NCI-H2081 treated with DMSO at 0.1 percent for 48 hours (cell line): ENCODE measurements at places on chromosomes 5 and 9.

GRCh38 chr5:59207401-59207800 lies 624.5 kb downstream of the RAB3C start:
- no peak for DNase-seq

DNA sequence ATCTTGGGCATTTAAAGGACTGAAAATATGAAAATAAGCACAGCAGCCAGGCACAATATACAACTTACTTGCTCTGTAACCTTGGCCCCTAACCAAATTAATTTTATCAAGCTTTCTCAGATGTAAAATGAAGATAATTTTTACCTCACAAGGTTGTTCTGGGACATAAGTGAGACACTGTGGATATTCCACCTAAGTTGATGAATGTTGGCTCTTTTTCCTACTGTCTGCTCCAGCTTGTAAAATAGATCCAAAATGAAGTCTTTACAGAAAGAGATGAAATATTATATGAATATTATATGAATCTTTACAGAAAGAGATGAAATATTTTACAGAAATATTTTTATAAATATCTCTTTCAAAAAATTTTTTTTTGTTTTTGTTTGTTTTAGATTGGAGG lies 270.1 kb downstream of the DNAH5 start:
- no peak for DNase-seq

DNA sequence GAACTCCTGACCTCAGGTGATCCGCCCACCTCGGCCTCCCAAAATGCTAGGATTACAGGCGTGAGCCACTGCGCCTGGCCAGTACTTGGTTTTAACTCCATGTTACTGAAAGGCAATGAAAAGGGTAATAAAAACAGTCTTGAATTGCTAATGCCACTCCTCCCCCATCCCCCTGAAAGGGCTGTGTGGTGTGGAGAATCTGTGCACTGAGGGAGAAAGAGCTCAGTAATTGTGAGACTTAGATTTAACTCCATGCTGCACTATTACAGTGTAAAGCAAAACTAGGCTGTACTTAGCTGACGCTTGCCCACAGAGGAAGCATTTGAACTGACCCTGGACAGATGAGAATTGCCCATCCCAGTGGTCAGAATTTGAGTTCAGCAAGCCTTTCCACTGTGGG lies 1662.4 kb upstream of the ACO1 start:
- DNase-seq = no peak

DNA sequence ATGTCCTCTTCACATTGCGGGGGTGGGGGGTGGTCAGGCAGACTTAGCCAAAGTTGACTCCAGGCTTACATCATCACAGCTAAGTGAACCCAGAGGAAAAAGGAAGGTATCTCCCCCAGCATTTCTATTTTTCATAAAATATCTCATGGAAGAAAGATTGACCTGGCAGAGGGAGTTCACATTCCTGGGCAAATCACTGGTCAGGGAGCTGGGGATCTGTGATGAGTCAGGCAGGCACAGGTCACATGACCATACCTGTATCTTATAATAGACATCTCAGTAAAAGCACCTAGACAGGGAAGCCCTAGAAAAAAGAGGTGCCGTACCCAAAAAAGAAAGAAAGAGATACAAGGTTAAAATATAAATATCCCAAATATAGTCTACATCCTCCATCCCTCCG lies 57.3 kb upstream of the WWC1 start:
- no peak for DNase-seq

DNA sequence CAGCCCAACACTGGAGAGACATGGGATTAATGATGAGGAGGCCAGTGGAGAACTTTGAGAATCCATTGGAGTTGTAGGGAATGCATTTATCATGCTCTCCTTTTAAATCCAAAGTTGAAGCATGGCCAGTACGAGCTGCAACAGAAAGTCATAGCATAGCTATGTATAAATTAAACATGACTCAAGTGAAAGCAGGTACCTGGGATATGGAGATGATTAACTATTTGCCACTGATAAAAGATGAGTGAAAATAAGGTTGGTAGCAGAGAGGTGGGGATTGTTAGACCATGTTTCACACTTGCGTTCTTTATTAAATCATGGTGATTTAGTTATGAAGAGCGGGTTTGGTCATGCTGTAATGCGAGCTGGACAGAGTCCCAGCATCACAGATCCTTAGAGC lies 189.6 kb downstream of the ARHGEF28 start:
- DNase-seq = no peak

DNA sequence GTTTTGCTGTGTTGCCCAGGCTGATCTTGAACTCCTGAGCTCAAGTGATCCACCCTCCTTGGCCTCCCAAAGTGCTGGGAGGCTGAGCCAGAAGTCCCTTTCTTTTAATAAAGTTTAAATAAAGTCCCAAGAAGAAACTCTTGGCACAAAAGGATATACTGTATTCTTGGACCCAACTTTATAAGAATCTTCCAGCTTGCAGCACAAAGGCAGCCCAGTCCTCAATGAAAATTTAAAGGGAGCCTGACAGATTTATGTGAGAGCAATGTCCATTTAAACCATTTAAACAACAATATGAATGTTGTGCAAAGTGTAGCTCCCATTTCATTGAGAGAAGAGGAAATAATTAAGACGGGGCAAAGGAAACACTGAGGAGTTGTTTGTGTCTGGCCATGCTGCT lies 217.0 kb downstream of the DOCK8 start:
- DNase-seq = no peak

DNA sequence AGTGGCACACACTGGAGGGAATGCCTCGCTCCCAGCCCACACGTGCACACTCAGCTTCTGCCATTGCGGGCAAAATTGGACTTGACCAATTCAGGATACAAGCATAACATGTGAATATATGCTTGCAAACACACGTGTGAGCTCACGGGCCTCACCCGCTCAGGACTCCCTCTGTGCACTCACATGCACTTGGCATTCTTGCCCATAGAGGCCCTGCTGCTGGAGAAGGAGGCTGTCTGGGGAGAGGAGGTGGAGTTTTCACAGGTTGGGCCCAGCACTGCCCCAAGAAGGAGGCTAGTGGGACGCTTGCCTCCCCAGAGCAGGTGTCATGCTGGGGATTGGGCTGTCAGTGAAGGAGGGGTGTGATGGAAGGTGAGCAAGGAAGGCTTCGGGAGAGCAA lies 1.7 kb downstream of the MYMK start:
- no peak for DNase-seq

GRCh38 chr5:154944716-154945115 lies 3.8 kb downstream of the MRPL22 start:
- no peak for DNase-seq

DNA sequence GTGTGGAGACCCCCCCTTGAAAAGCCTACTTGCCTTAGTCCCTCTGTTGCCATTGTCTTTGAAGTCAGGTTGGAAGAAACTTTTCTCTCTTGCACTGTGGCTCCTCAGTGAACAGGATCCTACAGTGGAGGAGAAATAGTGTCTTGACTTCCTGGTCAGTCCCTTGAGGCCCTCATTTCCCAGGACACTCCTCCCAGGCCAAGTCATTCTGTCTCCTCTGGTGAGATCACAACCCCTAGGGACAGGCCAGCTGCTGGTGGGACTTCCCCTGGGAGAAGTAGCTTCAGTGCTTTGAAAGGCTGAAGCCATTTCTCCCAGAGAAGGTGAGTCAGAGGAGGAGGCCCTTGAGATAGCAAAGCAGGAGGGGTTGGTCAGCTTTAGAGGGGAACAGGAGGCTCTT lies 10.1 kb upstream of the GRIA1 start:
- no peak for DNase-seq

DNA sequence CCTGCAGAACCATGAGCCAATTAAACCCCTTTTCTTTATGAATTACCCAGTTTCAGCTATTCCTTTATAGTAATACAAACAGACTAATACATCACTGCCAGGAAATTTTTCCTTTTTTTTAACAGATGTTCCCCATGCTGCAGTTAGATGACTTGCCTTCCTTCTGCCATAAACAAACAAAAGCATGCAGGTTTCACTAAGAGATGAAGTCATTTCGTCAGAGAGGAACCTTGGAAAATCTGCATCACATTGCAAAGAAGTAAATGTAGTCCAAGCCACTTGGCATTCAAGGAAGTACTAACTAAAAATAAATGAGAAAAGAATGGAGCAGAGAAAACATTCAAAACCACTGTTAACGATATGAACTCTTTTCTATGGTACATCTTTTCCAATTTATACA lies 194.1 kb upstream of the EFNA5 start:
- DNase-seq = no peak

DNA sequence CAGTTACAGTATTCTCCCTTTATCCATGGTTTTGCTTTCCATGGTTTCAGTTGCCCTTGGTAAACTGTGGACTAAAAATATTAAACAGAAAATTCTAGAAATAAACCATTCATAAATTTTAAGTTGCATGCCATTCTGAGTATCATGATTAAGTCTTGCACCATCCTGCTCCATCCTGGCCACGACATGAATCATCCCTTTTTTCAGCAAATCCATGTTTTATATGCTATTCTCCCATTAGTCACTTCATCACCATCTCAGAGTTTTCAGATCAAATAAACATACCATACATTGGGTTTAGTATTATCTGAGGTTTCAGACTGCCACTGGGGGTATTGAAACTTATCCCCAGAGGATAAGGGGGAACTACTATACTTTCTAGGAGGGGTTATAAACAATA lies 234.4 kb upstream of the ATP10B start:
- no peak for DNase-seq

GRCh38 chr5:44927115-44927733 lies 118.5 kb downstream of the MRPS30 start:
- DNase-seq = no peak

DNA sequence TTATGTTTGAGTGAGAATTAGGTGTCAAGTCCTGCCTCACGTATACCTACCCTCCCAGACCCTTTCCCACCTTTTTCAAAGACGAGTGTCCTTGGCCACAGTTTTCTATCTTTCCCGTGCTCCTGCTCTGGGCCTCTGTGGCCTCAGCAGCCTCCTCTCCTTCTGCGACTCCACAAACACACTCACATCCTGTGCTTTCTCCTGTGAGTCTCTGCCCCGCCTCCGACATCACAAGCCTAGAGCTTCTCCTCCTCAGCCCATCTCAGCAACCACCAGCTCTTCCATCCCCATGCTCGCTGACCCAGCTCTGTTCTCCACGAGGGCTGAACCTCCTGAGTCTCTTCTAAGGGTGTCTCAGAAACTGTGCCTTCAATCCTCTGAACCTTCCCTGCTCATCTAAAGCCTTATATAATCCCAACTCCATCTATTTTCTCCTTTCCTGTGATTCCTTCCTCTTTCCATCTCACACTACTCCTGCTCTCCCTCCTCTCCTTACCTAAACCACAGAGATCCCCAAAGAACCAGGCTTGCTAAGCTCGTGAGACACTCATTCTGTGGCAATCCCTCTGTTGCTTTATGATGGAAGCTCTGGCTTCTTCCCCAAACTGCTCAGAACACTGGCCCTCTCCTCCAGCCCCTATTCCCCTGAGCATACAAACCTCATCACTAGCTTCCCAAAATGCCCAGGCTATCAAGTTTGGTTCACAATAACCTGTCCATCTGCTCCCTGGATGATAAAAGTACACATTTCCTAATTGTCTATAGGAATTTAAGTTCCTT lies 55.2 kb downstream of the RASEF start:
- no peak for DNase-seq

GRCh38 chr5:142969186-142969585 lies 199.0 kb downstream of the ARHGAP26 start:
- no peak for DNase-seq

- DNase-seq = no peak
These were observed 308.6 kb upstream of the EDIL3 start for GRCh38 chr5:84693256-84693655.

GRCh38 chr9:27337236-27337635 lies 40.3 kb upstream of the EQTN start:
- DNase-seq = no peak

GRCh38 chr5:57172466-57173318 lies 1.2 kb upstream of the GPBP1 start:
- no peak for DNase-seq

DNA sequence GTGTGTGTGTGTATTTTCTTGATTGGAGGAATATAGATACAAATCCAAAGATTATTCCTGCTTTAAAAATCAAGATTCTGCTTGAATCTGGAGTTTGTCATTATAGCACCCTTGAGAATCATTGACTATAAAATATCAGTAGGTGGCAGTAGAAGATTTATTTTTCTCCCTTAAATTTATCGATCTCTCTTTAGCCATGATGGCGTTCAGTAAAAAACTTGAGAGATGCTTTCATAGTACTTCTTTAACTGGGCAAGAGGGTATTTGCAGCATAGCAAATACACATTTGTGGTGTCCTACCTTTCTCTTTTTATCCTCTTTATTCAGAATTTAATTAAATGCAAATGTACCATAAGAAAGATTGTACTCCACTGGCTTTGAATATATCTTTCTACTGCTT lies 307.7 kb downstream of the ADGRV1 start:
- no peak for DNase-seq

GRCh38 chr5:56055287-56055686 lies 60.5 kb upstream of the IL6ST start:
- DNase-seq = no peak

GRCh38 chr5:23007762-23008161 lies 154.6 kb upstream of the CDH12 start:
- no peak for DNase-seq

GRCh38 chr5:134005417-134006061 lies 764 bp upstream of the VDAC1 start:
- no peak for DNase-seq

DNA sequence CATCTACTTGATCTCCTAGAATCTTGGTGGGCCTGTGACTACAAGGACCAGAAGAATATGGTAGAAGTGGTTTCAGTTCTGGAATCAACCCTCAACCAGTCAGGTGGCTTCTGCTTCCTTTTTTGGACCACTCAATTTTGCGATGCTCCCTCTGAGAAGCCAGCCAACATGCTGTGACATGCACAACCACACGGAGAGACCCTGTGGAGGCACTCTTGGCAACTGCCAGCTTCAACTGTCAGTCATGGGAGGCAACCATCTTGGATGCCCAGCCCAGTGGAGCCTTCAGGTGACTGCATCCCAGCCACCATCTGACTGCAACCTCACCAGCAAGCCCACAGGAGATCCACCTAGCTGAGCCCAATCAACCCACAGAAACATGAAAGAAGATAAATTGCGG lies 137.3 kb downstream of the FAM114A2 start:
- no peak for DNase-seq

DNA sequence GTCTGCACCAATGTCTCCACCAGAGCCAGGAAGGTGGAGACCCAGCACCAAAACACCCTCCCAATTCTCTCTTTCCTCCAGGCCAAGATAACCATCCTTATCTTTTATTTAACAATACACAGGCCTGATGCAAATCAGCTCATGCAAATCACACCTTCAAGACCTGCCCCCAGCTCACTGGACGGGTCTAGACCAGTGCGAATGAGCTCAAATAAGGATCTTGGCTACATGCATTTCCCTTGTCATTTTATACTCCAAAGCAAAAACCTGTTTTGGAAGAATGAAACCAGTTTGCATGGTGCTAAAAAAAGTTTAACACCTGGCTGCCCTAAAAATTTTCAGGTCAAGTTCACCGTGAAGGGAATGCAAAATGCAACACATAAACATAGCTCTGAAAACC lies 31.9 kb upstream of the DAPK1 start:
- DNase-seq = no peak

DNA sequence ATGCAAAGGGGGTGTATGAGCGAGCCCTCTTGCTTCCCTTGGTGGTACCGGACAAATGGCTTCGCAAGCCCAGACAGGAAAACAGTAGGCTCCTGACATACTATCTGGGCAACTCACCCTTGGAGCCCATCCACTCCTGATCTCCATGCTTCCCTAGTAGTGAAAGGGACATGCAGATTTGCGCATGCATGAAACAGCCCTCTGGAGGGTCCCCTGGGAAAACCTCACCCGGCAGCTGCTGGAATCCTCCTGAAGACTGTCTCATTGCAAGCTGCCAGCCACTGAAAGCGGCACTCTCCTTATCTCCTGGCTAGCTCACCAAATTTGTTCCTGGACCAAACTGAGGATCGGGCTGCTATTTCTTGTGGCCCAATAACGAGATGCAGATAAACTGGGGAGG lies 10.2 kb downstream of the ZNF169 start:
- no peak for DNase-seq
